ENCODE measurements at places on chromosomes 12 and 14.

DNA sequence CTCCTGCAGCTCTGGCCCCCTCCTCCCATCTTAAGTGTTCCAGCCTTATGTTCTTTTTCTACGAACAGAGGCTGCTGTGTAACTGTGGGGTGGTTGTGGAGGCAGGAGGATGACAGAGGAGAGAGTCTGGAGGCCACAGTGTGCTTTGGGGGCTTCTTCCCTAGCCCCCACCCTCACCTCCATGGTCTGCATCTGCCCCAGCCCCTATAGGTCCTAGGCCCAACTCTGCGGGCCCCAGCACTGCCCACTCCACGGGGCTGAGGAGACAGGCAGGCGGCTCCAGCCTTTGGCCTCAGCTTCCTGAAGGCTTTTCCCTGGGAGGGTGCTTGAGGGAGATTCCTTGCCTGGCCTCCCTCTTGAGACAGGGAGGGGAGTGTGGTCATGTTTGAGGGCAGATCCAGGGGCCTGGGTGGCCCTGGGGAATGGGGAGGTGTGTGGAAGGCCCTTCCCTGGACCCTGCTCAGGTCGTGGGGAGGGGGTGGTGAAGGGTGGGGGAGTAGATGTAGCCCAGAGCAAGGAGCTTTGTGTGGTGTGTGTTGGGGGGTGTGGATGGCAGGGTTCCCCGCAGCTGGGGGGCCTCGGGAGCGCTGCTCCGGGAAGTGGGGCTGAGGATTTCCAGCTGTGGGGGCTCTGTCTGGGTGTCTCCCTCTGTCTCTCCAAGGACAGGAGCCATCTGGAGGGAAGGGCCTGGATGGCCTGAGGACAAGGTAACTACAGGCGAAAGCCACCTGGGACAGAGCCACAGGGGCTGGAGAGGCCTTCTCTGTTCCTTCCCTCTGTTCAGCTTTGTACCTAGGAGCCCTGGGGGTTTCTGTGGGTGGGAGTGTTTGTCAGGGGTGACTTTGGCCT is 1.1 kb downstream of the SMIM41 start:
- DNase-seq = no peak

GRCh38 chr12:99121546-99121945 is 476.5 kb downstream of the APAF1 start:
- DNase-seq = no peak

GRCh38 chr12:95547522-95548055 is 3.7 kb downstream of the USP44 start:
- DNase-seq = no peak

DNA sequence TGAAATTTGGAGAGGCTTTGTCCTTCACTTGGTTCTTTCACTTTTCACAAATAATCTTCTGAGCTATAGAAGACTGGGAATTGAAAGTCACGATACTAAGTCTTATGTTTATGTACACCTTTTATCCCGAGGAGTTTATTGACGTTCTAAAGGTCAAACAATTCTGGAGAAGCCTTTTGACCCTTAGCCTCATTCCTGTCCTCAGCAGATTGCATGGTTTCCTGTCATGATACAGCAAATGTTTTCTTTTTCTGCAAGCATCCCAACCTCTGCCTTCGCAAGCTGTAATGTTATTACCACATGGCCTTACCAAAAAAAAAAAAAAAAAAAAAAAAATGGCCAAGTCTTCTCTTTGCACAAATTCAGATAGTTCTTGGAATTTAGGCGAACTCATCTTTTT is 411.7 kb upstream of the FLRT2 start:
- no peak for DNase-seq

DNA sequence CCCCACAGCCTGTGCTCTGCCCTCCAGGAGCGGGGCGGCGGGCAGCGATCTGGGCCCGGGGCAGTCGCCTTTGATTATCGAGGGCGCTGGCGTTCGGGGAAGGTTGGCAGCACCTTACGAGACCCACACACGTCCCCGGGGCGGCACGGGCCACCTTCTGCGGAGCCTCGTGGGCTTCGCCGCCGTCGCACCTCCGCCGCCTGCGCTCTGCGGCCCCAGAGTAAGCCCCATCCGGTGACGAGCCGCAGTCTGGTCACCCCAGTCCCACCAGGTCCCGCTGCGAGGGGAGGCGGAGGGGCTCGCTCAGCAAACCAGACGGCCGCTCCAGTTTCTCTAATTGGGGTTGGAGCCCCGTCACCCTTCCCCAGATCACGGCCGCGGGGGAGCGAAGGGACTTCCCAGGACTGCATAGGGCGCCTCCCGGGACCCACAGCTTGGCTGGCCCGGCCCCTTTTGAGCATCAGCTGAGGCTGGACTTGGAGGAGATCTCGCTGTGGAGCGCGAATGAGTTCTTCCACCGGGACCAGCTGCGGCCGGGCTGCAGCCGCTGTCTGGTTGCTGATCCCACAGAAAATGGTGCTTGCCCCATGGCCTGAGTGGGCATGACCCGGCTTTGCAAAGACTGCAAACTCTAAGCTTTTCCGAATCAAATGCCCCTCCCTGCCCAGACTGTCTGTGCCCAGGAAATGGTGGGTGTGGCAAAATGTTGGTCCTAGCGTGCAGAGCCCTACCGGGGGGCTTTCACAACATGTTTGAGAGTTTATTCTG is 560 bp downstream of the LGALS3 start:
- no peak for DNase-seq

- DNase-seq = no peak
Observed at GRCh38 chr14:104195878-104196277, 57.5 kb downstream of the KIF26A start.

DNA sequence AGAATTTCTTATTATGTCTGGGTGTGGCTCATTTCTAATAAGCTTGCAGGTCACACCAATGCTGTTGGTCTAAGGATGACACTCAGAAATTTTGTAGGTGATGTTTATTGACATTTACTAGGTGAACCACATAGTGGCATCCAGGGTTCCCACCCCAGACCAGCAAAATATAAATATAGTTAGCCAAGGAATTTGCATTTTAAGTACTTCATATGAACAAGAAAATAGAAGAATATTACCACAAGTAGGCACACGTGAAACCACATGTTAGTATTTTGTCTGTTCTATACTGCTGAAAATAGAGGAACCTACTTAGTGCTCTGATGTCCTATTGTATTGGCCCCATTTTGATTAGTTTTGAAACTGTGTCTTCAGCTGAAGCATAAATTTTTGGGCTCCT is 71.1 kb downstream of the USP15 start:
- DNase-seq = no peak

DNA sequence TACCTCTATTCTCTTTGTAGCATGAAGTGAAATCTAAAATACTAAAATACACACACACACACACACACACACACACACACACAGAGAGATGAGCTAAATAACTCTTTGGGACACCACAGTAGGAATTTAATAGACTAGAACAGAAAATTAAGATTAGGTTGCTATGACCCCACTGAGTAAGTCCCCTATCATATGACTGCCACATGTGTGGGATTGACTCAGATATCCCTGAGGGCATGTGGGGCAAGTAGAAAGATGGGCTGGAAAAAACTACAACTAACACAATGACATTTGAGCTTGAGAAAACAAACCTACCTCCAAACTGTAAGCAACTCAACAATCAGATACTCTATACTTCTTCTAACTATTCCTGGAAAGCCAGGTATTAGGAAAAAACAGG is 27.0 kb downstream of the SLC25A21 start:
- no peak for DNase-seq

DNA sequence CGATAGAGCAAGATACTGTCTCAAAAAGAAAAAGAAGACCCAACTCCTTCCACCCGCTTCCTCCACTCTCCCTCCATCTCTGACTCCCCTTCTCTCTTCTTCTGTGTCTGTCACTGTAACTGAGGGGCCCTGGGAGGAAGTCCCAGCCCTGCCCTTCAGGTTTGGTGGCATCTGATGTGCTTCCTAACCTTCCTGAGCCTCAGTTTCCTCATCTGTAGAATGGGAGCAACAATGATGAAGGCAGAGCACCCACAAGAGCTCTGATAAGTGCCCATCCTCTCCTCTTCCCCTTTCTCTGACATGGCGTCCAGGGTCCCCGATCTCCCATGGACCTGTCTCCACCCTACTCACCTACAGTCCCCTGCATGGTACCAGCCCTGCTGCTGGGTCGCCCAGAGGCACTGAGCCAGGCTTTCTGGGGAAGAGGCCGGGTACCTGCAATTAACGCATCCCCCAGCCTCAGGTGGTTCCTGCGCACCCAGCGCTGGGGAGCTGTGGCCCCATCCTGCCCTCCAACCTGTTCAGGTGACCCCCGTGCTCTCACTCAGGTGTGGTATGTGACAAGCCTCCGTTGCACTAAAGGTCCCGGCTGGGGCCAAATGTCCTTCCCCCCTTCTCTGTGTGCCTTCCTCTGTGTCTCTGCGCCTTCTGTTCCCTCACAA is 13.2 kb downstream of the FOXN4 start:
- DNase-seq = no peak

- DNase-seq = no peak
Observed at GRCh38 chr12:101925935-101926334, 48.6 kb downstream of the DRAM1 start.

DNA sequence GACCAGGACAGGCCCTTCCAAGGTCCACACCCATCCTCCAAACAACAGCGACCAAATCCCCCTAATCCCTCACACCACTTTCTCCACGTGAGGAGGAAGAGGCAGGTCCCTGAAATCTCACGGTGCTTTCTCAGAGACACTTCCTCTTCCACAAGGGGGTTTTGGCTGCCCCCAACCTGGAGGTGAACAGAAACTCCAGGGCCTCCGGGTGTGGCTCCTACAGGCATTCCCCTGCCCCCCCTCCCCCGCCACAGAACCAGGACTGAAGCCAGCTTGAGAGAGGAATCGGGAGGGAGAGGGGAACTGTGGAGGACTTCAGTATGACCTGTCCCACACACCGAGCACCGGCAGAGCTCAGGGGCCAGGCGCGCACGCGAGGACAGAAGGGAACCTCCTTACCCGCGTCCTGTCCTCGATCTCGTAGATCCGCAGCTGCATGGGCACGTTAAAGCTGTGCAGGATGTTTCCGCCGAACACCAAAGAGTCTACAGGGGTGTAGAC is 60.2 kb downstream of the KDM2B start:
- DNase-seq = no peak

- no peak for DNase-seq
Observed at GRCh38 chr12:24617471-24617870, 331.4 kb downstream of the BCAT1 start.

DNA sequence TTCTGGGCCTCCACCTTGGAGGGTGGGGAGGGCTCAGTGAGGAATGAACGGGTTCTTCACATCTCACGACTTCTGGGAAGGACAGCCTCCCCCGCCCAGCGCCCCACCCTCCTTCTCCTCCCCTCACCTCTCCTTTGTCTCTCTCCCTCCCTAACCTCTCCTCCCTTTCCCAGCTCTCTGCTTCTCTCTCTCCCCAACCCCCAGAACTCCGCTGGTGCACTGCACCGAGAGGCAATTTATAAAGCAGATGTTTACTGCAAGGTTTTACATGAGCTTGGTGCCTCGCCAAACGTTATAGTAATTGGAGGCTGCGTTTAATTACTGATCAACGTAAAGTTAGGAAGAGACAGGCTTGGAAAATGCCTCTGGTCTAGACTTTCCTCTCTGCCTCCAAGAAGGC is 42.9 kb upstream of the FAM222A start:
- DNase-seq = no peak

- DNase-seq = no peak
Observed at GRCh38 chr12:76920172-76921099, 41.6 kb upstream of the CSRP2 start.

- no peak for DNase-seq
Observed at GRCh38 chr14:101186544-101186943, 283.0 kb upstream of the RTL1 start.

DNA sequence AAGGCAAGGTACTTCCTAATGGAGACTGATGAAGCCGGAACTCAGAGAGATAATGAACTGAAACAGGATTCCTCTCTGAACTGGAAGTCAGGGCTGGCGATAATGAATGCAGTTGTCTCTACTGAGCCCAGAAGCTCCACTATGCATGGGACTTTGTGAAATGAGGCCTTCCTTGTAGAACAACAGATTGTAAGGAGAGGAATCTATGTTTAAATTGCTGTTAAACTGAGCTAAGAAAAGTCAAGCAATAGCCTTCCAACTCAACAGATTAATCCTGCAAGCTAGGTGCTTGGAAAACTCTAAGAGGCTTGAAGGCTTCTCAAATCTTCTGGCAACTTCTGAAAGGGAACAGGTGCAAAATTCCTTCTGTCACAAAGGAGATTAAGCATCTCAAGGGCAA is 119.5 kb upstream of the ARHGAP5 start:
- DNase-seq = no peak

DNA sequence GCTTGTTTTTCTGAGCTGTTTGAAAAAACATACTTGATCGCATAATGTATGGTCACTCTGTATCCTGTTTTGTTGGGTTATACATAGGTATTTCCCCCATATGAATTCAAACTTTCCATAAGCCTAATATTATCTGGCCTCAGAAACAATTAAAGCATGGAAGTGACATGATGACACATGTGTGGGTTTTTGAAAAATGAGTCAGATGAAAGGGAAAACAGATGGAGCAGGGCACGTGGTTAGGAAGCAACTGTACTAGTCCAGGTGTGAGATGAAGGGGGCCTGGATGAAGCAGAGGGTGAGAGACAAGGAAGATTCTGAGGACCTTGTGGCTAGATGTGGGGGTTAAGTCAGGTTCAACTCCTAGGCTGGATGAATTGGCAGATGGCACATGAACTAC is 92.7 kb upstream of the DNM1L start:
- no peak for DNase-seq

DNA sequence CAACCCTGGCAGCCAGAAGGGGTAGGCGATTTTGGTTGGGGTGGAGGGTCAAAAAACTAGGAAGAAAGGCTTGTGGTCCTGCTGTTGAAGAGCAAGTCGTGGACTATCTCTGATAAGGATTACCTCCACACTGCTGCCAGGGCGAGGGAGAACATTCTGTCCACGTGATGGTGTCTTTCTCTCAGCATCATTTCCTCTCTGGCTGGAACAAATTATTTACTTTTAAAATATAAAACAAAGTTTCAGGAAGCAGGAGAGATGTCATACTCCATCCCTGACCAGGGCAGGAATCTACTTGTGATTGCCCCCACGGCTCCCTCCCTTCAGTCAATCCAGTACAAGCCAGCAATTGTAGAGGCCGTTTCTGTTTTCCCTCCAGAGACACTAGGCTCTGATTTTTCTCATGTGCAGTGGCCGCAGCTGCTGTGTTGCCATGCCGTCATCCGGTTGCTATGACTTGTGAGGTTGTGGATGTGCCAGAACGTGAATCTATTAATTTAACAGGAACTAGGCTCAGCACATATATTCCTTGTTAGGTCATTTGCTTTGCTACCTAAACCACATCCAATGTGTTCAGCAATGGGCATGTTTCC is 61.5 kb upstream of the PTGR2 start:
- DNase-seq = no peak

- no peak for DNase-seq
Observed at GRCh38 chr14:85824526-85824925, 294.6 kb downstream of the FLRT2 start.

Measured in SIG-M5 (cell line).